ENCODE measurements at places on chromosomes 6 and 20.
A peak's percentile ranks its signal among the peaks of the same experiment; 100 is the strongest.

DNA sequence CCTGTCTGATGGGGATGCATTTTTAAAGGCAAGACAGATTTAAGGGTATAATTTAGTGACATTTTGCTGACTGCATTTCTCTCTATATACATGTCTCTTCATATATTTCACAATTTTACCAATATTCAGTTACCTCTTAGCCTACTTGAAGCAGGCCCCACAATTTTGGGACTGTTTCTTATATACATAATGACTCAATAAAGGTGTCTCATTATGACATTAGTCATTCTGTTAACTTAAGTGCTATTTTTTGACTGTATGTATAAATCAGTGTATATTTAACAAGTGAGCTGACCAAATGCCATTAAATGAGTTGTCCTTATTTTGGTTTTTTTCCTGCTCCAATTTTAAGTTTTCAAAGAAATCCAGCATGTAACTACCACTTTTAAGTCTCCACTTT is 313.3 kb downstream of the SOX4 start:
- DNase-seq: no peak

DNA sequence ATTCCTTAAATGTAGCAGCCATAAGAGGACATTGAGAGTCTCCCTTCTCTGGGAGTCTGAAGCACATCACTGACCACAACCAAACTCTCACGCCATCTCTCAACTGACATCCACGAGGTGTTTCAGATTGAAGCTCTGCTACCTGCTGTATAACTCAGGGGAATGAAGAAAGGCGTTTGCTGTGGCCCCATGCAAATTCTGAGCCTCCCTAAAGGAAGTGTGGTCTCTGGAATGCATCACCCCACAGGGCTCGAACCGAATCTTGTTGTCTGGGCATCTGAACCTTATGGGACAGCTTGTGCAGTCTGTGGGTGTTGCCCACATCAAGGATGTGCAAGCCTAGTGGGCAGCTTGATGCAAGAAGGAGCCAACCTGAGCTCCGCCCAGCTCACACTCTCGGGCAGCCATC is 10.9 kb downstream of the PMEPA1 start:
- no peak for DNase-seq

GRCh38 chr6:1940381-1940780 is 305.0 kb downstream of the GMDS start:
- no peak for DNase-seq

- DNase-seq: no peak
Measured at GRCh38 chr6:139257821-139258398, 33.9 kb downstream of the TXLNB start.

- DNase-seq: peak; percentile 5
Measured at GRCh38 chr6:161033667-161034066, 42.1 kb downstream of the MAP3K4 start.

- no peak for DNase-seq
Measured at GRCh38 chr6:55293116-55293515, 34.2 kb upstream of the GFRAL start.

DNA sequence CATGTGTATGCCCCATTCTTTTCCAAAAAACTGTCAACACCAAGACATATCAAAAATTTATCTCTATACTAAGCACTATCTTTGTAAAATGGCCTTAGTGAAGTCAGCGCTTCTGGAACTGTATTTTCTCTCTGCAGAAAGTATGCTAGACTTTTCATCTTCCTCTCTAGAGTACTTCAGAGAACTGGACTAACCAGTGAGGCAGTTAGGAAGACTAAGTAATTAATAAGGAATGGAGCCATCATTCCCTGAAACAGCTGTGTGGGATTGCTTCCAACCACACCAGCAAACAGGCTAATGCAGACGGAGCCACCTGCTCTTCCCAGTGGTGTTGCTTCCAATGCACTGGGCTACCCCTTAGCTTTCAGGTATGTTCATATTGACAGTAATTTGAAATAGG is 169.1 kb upstream of the FUT9 start:
- DNase-seq: no peak

- no peak for DNase-seq
Measured at GRCh38 chr20:50191065-50191543, 474 bp downstream of the CEBPB start.

DNA sequence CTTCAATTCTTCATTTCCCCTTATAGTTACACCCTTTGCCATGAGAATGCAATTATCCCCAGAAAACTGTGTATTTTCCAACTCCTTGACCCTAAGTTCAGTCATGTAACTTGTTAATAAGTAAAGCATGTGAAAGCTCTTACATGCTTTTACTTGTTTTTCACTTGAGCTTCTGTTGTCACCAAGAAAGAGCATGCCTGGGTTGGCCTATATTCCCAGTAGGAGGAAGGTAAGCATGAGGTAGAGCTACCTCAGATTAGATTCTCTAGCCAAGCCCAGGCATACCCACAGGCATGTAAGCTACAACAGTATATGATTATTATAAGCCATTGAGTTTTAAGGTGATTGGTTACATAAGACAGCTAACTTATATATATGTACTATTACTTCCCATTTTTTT is 101.7 kb upstream of the SMLR1 start:
- no peak for DNase-seq

DNA sequence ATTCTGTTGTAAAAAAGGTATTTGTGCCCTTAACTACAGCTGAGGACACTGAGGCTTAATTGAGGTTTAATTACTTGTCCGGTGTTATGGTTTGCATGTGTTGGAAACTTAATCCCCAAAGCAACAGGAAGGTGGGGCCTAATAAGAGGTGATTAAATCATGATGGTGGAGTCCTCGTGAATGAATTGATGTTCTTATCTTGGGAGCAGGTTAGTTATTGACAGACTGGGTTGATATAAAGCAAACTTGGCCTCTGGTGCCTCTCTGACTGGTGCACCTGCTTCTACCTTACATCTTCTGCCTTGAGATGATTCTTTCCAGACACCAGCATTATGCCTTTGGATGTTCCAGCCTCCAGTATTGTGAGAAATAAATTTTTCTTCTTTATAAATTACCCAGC is 306.5 kb upstream of the HS3ST5 start:
- DNase-seq: no peak

All from NCI-H2171 (cell line).